ENCODE measurements at places on chromosomes 7 and 10.

DNA sequence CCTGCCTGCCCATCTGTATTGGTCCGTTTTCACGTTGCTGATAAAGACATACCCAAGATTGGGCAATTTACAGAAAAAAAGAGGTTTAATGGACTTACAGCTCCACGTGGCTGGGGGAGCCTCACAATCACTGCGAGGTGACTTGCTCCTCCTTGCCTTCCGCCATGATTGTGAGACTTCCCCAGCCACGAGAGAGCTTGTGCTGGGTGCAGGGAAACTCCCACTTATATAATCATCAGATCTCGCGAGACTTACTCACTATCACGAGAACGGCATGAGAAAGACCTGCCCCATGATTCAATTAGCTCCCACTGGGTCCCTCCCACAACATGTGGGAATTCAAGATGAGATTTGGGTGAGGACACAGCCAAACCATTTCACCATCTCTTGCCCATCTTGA, 111.8 kb downstream of the MYL10 start:
- no peak for DNase-seq

- no peak for DNase-seq
Observed at GRCh38 chr10:50410066-50410811, 158.9 kb upstream of the ASAH2 start.

DNA sequence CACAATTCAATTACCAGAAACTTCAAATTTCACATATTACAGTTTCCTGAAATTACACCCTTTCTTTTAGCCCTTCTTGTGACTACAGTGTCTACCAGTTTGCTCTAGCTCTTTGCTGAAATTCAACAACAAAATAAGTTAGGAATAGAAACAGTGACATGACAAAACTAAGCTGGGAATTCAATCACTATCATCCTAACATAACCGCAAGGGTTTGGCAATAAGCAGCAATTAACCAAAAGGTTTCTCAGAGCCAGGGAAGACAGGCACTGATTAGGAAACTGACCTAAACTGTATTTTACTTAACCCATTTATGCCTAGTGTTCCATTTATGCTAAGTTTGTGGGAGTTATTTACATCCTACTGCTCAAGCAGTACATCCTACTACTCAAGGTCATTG, 31.3 kb downstream of the HIBADH start:
- DNase-seq, result no peak

DNA sequence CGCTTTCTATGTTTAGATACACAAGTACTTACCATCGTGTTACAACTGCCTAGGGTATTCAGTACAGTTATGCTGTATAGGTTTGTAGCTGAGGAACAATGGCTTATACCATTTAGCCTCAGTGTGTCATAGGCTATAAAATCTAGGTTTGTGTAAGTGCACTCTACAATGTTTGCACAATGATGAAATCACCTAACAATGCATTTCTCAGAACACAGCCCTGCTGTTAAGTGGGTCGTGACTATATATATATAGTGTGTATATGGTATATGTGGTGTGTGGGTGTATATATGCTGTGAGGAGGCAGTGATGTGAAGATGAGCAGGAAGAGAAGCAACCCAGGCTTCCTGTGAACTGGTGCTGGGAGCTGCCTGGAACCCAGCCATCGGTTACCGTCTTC, 65.6 kb upstream of the MKI67 start:
- no peak for DNase-seq

GRCh38 chr10:10293481-10293951, 724.2 kb upstream of the CELF2 start:
- DNase-seq, result no peak

DNA sequence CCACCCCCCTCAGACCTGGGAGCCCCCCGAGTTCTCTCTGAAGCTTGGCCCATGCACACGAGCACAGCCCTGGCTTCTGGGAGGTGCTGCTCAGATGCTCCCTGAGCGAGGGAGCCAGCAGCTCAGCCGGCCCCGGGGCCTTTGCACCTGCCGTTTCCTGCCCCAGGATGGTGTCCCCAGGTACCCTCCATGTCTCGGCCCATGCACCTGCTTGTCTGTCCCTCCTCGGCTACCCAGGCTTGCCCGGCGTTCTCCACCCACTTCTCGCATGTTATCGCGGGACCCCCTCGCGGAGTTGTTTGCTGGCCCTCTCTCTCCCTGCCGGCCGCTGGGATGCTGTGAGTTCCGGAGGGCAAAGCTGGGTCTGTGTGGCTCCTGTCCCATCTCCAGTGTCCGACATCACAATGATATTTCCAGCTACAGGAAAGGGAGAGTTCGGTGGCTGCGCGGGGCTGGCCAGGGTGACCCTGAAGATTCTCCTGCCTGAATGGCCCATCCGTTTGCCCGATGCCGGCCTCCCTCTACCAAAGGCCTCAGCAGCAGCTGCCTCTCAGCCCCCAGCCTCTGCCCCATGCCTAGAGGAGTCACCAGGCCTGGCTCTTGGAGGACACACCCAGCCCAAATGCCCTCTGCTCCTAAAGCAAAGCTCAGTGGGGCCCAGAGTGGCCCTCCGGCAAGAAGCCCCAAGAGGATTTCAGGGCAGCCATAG, 12.2 kb upstream of the LFNG start:
- no peak for DNase-seq

Data from stimulated activated CD4-positive, alpha-beta T cell treated with anti-CD3 and anti-CD28 coated beads, TNF-alpha, amount 100 ng/mL, for 24 hours (primary cell).